ENCODE measurements at places on chromosomes 2 and 18.

DNA sequence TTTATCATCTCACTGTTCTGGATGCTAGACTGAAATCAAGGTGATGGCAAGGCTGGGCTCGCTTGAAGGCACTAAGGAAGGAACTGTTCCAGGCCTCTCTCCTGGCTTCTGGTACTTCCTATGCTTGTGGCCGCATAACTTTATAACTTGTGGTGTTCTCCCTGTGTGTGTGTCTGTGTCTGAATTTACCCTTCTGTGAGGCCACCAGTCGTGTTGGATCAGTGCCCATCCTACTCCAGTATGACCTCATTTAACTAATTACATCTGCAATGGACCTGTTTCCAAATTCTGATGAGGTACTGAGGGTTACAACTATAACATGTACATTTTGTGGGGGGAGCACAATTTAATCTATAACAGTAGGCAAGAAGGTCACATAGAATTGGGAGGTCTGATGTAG, 41.6 kb downstream of the LYPD6B start:
- no peak for DNase-seq

DNA sequence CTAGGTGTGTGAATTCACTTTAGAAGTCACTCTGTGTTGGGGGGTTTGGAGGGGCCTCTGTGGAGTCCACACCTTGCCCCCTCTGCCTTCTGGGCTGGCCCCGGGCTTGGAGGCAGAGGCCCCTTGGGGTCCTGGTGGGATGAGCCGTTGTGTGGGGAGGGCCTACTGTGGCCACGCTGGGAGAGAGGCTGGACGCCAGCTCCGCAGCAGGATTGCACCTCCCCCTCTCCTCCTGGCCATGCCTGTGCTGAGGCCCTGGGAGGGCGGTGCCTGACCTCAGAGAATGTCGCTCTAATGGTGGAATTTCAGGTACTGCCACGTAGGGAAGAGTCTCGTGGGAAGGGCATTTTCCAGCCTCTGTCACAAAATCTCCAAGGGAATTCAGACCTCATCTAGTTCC, 237.0 kb downstream of the ATAD2B start:
- no peak for DNase-seq

GRCh38 chr2:69616755-69617154, 26.8 kb downstream of the AAK1 start:
- no peak for DNase-seq

DNA sequence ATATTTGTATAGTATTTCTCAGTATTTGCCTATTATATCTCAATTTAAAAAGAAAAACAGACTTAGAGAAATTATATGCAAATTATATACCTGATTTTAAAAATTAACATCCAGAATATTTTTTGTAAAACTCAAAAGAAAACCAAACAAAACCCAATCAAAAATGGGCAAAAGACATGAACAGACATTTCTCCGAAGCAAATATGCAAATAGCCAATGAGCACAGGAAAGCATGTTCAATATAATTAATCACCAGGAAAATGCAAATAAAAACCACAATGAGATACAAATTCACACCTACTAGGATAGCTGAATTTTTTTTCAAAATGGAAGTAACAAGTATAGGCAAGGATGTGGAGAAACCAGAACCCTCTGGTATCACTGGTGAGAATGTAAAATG, 108.0 kb downstream of the USP34 start:
- DNase-seq = no peak

GRCh38 chr2:196174404-196174803, 3.0 kb upstream of the STK17B start:
- DNase-seq = no peak

DNA sequence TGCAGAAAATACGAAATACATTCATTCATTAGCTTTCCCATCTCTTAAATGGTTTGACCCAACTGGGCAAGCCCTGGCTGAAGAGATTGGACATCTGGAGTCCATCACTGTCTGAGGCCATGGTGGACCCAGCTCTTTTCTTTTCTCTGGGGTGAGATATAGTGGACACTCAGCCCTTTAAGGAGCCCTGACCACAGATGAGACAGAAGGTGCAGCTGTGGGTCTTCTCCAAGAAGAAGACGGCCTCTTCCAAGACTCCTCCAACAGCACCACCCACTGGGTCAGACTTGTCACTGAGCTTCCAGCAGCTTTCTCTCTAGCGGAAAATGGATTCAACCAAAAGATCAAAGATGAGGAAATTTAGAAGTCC, 27.2 kb downstream of the TWIST2 start:
- no peak for DNase-seq

DNA sequence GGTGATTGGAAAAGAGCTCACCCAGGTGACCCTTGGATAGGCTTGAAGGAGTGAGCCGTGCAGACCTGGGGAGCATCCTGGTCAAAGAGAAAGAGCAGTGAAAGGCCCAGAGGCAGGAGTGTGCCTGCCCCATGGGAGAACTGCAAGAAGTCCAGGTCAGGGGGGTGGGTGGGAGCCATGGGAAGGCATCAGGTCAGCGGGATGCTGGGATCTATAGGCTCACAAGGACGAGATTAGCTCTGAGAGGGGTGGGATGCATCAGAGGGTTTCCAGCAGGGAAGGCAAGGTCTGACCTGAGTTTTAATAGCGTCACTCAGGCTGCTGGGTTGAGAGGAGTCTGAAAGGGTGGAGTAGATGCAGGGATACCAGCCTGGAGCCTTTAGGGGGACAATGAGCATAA, 158.6 kb downstream of the SMAD7 start:
- no peak for DNase-seq

GRCh38 chr2:170180031-170180566, 2.2 kb downstream of the MYO3B start:
- DNase-seq = no peak

- DNase-seq = no peak
Observed at GRCh38 chr2:54321047-54321446, 65.0 kb upstream of the TSPYL6 start.
